ENCODE measurements at places on chromosomes 1 and 21. TPM values are rescaled to one million over a fixed set of nuclear protein-coding genes. Genes with fewer than 3 reads are reported as not detected.

Gene SELE
- total RNA-seq = not detected

Gene CHRM3
- total RNA-seq = not detected

Gene OR2G6
- not detected for total RNA-seq

DNA sequence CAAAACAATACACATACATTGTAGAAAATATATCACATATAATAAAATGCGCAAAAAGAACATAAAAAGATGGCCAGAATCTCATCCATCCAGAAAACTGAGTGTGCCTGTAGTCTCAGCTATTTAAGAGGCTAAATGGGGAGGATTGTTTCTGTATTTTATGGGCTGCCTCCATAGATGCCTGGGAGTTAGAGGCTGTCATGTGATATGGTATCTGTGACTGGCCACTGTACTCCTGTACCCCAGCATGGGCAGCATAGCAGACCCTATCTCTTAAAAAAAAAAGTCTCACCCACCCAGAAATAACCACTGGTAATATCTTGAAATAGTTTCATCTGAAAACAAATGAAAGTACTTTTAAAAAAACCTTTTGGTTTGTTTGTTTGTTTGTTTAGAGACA lies 3.5 kb upstream of the TLCD4 start:
- H3K27me3 ChIP-seq = peaks cover 16% of the 10 kb centered on the region
- H3K4me3 ChIP-seq = no peak overlapping the region
- H3K27ac ChIP-seq = no peak overlapping the region
- peaks cover 10% of the 10 kb centered on the region for H3K4me1 ChIP-seq
- no peak for DNase-seq
- H3K36me3 ChIP-seq = no peaks in the 10 kb centered on the region

DNA sequence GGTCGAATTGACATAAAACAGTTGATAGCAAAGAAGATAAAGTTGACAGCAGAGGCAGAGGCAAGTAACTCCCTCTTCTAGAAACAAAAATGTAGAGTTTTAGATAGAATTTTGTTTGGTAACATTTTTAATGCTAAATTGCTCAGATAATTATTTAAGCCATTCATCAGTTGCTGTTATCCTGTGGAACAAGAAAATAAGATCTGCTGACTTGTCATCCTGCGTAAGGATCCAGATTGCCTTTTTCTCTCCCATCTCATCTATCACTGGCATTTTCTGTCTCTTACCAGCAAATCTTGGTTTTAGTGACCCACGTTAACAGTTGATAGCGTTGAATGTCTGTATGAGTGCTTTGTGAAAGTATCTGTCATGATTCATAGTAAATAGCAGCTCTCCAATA lies 29.8 kb downstream of the SOAT1 start:
- no peaks in the 10 kb centered on the region for H3K4me1 ChIP-seq
- H3K27ac ChIP-seq = no peak overlapping the region
- H3K4me3 ChIP-seq = no peak overlapping the region
- peaks cover 24% of the 10 kb centered on the region for H3K36me3 ChIP-seq
- DNase-seq = no peak
- no peaks in the 10 kb centered on the region for H3K27me3 ChIP-seq
